ENCODE measurements at places on chromosomes 5 and 9. TPM values are rescaled to one million over a fixed set of nuclear protein-coding genes. Genes with fewer than 3 reads are reported as not detected.

- DNase-seq: no peak
Measured at GRCh38 chr5:73617510-73618279, 8.3 kb upstream of the ARHGEF28 start.

DNA sequence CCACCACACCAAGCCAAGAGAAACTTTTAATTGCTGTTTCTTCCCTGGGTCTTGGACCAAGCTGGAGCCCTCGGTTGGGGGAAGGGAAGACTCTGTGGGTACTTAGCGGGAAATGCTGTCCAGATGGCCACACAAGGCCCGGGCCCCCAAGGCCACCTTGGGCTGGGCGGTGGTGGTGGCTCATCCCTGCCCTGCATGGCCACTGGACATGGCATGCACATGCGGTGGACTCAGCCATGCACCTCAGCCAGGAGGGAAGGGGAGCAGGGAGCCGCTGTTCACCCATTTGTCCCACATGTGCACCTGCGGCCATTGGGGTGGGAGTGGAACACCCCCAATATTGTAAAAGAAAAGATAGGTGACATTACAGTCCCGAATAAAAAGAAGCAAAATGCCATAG is 72.4 kb downstream of the RGMB start:
- no peak for DNase-seq

- no peak for DNase-seq
Measured at GRCh38 chr5:108769352-108769751, 21.7 kb downstream of the FER start.

GRCh38 chr9:122477346-122477745 is 380 bp downstream of the OR1J1 start:
- DNase-seq: no peak

GRCh38 chr5:59218424-59219045 is 635.7 kb downstream of the RAB3C start:
- DNase-seq: no peak

GRCh38 chr5:13659391-13659790 is 285.1 kb downstream of the DNAH5 start:
- DNase-seq: no peak

GRCh38 chr9:15262581-15262980 is 44.4 kb downstream of the TTC39B start:
- peak; percentile 38 for DNase-seq

DNA sequence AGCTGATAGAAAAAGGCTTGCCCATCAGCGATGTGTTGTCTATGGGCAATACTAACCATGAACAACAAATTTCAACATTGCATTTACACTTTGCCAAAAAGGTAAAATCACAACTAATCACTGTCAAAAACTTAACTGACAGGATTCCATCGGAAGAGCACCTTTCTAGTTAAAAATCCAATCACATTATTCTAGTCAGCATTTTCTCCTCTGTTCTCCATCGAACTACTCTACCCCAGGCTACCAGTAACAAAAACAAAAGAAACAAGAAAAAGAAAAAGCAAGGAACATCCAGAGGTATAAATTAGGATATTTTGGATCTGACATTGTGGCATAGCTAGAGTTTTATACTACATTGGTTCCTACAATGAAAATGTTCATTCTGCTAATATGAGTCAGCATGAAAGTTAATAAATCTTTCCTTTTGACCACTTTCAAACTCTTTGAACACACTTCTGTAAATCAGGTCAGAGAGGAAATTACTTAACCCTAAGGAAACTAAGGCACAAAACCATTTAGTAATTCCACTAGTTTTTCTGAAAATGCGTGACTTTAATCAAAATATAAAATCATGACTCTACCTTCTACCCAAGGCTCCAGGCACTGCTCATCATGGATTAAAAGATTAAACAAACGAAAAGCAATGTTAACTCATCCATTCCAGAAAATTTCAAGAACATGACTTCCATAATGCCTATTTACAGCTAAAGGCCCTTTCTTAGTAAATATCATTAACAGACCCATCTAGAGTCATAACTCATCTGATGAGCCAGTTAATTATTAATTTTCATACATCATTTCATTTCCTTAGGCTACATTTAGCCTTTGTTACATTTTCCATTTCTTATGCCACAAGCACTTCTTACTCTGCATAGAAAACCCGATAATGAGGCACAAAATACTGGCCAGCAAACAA is 10.2 kb downstream of the GLIS3 start:
- no peak for DNase-seq

- DNase-seq: no peak
Measured at GRCh38 chr5:107519900-107520354, 150.8 kb downstream of the EFNA5 start.

Gene OR1J2
- total RNA-seq: not detected

Gene NR5A1
- total RNA-seq: 0.12 TPM

Measured in cardiac muscle cell (in vitro differentiated cells and primary cell).